HAP-1 (cell line): ENCODE measurements at places on chromosomes 12 and 14.

GRCh38 chr14:81890020-81890419 is 356.4 kb upstream of the SEL1L start:
- DNase-seq, result no peak

DNA sequence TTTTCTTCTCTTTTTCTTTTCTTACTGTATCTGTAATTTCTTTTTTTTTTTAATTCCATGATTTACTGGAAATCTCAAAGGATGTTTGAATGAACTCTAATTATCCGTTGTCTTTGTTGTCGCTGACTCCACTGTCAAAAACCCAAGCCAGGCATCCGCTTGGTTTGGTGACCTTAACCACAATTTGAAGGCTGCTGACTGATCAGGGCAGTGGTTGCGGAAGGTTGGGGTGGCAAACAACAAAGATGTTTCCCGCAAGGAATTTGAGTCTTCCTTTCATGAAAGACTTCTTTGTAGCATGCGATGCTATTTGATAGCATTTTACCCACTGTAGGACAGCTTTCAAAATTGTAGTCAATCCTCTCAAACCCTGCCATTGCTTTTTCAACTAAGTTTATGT is 1013.8 kb downstream of the DIO2 start:
- no peak for DNase-seq

DNA sequence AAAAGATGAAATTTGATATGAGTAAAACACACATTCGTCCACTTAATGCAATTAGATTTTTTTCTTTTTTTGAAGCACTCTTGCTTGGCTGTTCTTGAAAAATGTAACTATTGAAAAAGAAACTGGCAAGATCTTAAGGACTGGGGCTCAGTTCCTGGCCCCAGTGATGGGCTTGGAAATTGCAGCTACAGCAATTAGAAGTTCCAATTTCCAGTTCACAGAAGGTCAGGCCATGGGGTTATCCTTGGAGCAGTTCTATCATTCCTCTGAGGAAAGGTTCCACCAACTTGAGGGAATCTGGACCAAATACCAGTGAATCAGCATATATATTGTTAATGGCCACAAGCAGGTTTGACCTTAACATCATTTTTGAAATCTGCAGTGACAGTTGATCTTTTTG is 18.9 kb downstream of the IGF1 start:
- no peak for DNase-seq

- DNase-seq, result no peak
Observed at GRCh38 chr12:133222211-133222610, 13.5 kb downstream of the ANHX start.

GRCh38 chr14:68230950-68231717 is 411.6 kb downstream of the RAD51B start:
- DNase-seq, result peak; percentile 89

DNA sequence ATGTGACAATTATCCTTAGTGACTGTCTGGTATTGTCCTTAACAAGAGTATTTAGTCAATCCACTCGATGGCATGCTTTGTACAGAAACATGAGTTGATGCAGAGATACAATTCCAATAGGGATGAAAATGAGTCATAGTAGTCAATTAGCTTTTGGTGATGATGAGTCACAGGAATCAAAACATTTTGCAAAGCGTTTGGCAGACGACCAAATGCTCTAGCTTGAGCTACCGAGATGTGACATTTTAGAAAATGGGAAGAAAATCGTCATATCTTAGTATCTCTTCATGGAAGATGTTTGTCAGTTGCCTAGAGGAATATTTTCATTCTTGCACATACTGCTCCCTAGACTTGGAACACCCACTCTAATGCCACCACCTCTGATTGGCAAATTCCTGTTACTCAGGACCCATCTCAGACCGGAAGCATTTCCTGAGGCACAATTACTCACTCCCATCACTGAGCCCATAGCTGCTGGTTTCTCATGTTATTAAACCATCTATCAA is 95.0 kb downstream of the LMNTD1 start:
- peak; percentile 16 for DNase-seq

GRCh38 chr12:13546231-13546630 is 349.7 kb downstream of the EMP1 start:
- DNase-seq, result no peak

GRCh38 chr14:37406095-37406494 is 189.0 kb downstream of the FOXA1 start:
- no peak for DNase-seq
